Urinary bladder (tissue), 4 donors: ENCODE measurements at places on chromosomes 3 and 15.

GRCh38 chr3:55691141-55691540 lies 204.0 kb upstream of the WNT5A start:
- DNase-seq = no peak

DNA sequence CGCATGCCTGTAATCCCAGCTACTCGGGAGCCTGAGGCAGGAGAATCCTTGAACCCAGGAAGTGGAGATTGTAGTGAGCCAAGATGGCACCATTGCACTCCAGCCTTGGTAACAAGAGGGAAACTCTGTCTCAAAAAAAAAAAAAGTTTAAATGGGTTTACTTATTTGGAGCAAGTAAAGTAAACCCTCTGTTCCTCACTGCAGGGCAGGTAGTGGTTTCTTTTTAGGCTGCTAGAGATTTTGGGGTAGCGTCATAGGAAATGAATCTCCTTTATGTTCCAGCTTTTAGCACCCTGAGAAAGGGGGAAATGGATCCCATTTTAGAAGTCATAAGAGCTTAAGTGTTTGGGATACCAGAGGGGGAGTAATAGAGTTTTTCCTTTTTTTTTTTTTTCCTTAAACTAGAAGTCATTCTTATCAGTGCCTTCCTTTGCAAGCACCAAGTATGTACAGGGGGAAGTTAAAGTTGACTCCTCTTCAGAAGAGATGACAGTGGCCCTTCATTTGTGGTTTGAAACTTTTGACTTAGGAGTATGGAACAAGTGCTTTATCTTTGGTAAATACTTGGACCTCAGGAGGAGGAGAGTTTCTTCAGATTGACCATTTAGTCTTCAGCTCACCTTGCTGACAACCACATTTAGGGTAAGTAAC lies 8.0 kb downstream of the PXK start:
- DNase-seq = no peak

DNA sequence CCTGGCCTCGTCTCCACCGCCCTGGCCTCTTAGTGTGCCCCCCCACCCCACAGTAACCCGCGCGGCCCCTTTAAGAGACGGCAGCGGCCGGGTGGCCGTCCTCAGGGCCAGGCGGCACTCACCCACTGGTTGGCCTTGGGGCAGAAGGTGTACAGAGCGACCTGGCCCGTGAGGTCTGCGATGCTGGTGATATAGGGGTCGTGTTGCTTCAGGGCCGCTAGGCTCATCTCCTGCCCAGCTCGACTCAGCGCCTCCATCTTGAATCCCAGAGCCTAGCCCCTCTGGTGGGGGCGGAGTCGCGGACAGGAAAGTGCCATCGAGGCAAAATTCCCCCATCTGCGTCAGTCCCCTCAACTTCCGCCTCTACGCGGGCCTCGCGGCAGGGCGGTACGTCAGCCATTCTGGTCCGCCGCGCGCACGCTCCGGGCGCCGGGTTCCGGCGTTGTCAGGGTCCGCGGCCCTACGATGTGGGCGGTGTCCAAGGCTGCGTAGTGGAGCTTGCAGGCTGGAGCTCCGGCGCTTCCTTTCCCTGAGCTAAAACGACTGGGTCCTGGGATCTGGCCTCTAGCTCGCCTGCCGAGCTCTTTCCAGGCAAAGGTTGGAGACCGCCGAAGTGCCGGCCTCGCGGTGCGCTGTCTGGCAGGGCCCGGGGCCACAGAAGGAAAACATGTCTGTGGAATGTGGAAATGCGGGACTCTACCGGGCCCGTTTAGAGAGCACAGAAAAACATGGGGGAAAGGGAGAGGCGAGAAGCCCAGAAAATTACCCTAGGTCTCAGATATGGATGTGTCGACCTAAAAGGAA lies at the start of gene DCP1A:
Gene DCP1A, minus strand, starts transcription at position 283 of the 804 bp plus-strand sequence. Its CDS starts 26 bp downstream, at position 257.
- DNase-seq = peak; percentile 93

DNA sequence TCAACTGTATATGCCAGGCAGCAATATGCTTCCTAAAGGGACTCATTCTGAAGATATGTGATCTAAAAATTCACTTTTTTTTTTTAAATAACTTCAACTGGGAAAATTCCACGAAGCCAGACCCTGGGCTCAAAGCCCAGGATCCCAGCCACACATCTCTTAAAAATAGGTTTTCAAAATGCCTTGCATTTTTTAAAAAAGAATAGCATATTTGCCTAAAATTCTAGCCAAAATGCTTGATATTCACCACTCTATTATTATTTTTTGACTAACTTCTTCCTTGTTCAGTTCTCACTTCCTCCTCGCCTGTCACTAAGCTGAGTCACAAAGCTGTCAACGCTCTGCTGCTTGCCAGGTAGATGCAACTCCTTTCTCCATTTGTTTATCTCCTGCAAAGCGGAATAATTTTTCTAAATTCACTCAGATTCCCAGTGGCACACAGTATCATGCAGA lies 28.0 kb upstream of the VGLL4 start:
- DNase-seq = no peak

DNA sequence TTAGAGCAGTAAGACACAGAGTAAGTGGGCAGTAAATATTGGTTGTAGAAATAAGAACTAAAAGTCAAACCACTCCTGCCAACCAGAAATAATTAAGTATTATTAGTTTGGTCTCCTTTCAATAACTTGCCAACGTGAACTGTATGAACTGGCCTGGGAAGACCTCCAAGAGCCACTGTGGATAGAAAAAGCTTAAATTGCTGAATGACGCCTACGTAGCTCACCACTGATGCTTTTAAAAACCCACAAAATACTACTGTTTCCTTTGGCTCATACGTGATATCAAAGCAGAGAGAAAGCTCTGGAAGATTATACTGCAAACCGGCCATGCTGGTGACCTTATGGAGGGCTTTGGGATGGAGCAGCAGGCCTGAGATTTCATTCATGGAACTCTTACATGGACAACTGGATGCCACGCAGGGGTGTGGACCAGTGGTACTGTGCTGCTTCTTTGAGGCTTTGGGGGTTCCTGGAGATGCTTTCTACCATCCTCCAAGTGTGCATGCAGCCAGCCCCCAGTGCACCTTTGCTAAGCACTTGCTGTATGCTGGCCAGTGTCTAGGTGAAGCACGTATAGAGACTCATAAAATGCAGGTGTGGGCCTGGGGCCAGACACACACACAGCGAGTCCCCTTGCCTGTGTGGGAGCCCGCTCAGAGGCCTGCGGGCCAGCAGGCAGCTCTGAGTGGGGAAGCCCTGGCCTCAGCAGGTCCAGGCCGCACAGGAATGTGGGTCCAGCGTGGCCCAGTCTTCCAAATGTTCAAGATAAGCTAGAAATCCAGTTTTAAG lies 66.8 kb downstream of the ABTB1 start:
- DNase-seq = no peak

- no peak for DNase-seq
These were observed 664.7 kb downstream of the MECOM start for GRCh38 chr3:168998792-168999191.

DNA sequence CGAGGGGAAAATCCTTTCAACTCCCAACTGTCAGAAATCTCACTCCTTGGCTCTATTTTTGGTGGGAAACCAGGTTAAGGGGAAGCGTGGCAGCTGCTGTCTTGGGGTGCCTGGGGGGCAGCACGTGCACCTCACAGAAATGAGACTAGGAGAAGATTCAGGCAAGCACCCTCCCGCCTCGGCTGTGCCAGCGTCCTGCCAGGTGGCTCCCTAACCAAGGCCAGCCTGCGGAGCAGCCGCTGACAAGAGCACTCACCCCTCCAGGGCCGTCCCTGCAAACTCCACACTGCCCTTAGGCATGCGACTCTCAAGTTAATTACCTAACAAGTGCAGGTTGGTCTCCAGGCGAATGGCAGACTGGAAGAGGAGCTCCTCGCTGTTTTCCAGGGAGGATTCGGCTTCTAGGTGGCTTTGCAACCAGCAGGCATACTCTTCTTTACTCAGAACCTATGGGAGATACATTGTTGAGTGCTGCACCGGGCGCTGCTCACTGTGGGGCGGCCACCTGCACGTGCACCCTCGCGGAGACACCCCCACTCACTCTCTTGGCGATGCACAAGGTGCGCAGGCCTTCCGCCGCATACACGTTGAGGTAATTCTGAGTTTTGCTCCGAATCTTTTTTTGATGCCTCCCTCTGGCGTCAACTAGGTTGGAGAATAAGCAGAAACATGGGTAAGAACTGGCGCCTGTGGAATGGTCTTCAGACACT lies 155.3 kb downstream of the ATP10A start:
- no peak for DNase-seq

DNA sequence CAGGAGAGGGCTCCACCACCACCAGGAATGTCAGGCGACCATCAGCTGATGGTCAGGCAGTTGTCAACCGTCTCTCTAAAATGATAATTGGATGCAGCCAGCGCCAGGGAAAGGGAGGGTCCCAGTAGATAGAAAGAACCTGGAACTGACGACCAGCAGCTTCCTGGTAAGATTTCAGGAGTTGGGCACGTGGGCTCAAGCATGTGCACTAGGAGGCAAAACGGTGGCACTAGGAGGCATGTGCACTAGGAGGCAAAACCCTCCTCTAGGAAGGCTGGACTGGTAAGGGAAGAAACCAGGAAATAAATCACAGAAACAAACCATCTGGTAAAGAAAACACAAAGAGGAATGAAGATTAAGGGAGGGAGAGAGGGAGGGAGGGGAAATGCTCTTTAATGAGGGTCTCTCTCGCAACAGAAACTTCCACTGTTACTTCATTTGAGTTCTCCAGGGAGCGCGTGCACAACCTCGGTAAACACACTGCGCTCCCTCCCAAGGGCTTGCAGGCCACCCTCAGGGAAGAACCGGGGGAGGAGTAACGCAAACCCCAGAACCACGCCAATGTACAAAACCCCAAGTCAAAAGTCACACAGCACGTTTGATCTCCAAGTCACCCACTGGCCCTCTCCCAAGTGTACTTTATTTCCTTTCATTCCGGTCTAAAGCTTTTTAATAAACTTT lies 116.7 kb downstream of the XXYLT1 start:
- no peak for DNase-seq

- DNase-seq = no peak
These were observed 133.3 kb downstream of the MYLK start for GRCh38 chr3:123750659-123751420.

- DNase-seq = no peak
These were observed 1.5 kb downstream of the DLL4 start for GRCh38 chr15:40930430-40931299.

DNA sequence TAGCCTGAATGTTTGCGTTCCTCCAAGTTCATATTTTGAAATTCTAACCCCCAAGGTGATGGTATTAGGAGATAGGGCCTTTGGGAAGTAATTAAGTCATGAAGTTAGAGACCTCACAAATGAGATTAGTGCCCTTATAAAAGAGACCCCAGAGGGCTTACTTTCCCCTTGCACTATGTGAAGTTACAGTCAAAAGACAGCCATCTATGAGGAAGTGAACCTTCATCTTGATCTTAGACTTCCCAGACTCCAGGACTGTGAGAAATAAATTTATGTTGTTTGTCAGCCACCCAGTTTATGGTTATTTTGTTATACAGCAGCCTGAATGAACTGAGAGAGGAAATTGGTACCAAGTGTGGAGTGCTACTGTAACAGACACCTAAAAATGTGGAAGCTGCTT lies 74.4 kb downstream of the DAPK2 start:
- DNase-seq = no peak

DNA sequence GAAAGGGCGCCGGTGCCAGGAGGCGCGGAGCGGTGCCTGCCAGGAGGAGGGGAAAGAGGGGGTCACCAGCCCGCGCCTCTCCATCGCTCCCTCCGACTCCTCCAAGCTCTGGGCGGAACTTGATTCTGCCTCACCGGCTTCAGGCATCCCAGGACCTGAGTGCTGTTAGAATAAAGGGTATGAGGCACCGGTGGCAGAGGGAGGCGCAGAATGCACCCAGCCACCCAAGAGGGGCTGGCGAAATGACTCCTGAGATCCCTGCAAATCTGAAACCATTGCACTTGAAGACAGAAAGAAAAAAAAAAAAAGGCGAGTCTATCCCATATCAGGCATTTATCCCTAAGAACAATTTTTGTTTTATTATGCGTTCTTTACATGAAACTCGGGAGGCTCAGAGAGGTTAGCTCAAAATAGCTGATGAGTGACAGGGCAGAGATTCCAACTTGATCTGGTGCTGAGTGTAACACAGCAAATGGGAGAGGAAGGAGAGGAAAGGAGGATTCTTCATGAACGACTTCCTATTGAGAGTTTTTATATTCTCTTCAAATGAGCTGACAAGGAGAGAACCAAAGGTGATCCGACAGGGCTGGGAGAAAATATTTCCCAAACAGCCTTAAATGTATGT lies 157.0 kb upstream of the FRMD4B start:
- no peak for DNase-seq

DNA sequence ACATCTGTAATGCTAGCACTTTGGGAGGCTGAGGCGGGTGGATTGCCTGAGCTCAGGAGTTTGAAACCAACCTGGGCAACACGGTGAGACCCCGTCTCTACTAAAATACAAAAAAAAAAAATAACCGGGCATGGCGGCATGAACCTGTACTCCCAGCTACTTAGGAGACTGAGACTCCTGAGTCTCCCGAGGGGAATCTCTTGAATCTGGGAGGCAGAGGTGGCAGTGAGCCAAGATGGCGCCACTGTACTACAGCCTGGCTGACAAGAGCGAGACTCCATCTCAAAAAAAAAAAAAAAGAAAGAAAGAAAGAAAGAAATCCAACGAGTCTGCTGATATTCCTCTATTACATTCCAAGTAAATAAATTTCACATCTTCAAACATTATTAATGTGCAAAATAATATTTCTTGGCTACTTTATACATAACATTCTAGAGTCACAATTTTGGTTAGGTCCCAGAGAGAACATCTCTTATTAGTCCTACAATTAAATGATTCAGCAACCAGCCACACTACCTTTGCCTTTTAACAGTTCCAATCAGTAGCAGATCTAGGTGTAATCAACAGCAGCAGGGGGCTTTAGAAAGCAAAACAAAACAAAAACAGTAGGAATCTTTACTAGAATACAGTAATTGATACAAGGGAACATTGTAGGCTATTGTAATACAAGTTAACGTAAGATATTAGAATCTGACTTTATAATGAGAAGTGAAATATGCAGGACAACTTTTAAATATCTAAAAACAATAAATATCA lies 195.8 kb downstream of the TBC1D5 start:
- no peak for DNase-seq

- DNase-seq = no peak
These were observed 163.2 kb downstream of the STT3B start for GRCh38 chr3:31696009-31696297.

GRCh38 chr3:109059264-109059663 lies 58.7 kb downstream of the MORC1 start:
- DNase-seq = no peak

DNA sequence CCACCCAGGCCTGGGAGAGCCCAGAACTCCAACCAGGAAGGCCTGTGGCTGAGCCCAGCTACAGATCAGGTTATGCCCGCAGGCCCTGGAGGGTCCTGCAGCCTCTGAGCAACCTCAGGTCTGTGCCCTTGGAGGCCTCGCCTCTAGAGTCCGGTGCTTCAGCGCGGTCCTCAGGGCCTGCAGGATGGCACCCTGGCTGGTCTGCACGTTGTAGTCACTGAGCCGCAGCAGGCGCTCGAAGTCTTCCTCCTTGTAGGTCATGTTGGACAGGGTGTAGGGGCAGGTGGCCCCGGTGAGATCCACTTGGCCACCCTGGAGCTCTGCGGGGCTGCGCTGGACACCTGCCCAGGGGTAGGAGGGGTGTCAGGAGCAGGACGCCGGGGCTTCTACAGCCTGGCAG lies 25.8 kb downstream of the PLA2G4D start:
- DNase-seq = no peak
